Activated T-helper 1 cell treated with anti-CD3 and anti-CD28 coated beads, Interleukin-12 subunit alpha, Interleukin-12 subunit beta, Interleukin-2, Interleukin-4 antibody, amounts not matched to agents 30 ng/mL and 10 ng/mL and 1 ng/mL, durations not matched to agents 14 hours and 24 hours and 36 hours (primary cell): ENCODE measurements at places on chromosomes 7 and 10. TPM values are rescaled to one million over a fixed set of nuclear protein-coding genes. Genes with fewer than 3 reads are reported as not detected.

Gene ANKIB1
- total RNA-seq = 60.9 and 61.8 TPM in 2 replicates

Gene ANKRD7
- not detected in 2 replicates for total RNA-seq

GRCh38 chr10:1180836-1181235, 124.7 kb downstream of the WDR37 start:
- no peak for DNase-seq

DNA sequence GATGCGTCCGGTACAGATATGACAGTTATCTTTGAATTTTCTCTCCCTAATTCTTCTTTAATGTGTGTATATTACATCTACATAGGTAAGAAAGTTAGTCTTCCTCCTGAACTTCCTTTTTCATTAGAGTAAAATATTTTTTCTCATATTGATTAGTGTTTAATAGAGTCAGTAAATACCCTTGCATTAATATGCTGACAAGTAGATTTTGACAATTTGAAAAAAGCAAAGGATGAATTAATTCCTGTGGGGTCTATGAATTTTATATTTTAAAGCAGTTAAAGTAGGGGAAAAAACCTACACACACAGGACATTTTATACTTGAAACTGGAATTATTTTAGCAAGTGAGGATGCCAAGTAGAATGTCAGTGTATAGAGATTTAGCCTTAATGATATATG, 9.4 kb downstream of the OTUD1 start:
- no peak for DNase-seq
